CD4-positive, alpha-beta T cell treated with Interferon gamma for 1 hour (primary cell): ENCODE measurements at places on chromosomes 6 and 20.

- DNase-seq, result no peak
Observed at GRCh38 chr6:16697437-16698161, 63.7 kb downstream of the ATXN1 start.

GRCh38 chr20:59728722-59729430, 124.5 kb downstream of the PHACTR3 start:
- DNase-seq, result no peak

- no peak for DNase-seq
Observed at GRCh38 chr6:52098721-52099120, 11.3 kb upstream of the PKHD1 start.

GRCh38 chr6:34084591-34085290, 61.1 kb downstream of the GRM4 start:
- DNase-seq, result no peak

GRCh38 chr6:113115196-113115595, 741.9 kb upstream of the MARCKS start:
- no peak for DNase-seq

DNA sequence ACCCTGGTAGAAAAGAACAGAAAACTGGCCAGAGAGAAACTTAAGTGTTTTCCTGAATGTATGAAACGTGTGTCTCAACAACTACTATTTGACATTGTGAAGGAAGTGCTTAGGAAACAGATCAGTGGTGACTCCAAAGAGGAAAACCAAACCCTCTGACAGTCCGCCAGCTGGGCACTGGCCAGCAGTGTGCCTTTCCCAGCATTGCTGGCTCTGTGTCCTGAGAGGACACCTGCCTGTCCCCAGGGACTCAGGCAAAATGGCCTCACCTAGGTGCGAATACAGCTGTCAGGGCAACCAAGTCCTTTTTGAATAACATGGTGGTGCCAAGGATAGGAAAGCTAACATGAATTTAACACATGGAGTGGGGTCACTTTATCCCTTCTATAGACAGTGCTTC, 72.5 kb downstream of the NDUFAF5 start:
- DNase-seq, result no peak

GRCh38 chr20:17210983-17211382, 15.9 kb upstream of the PCSK2 start:
- no peak for DNase-seq

DNA sequence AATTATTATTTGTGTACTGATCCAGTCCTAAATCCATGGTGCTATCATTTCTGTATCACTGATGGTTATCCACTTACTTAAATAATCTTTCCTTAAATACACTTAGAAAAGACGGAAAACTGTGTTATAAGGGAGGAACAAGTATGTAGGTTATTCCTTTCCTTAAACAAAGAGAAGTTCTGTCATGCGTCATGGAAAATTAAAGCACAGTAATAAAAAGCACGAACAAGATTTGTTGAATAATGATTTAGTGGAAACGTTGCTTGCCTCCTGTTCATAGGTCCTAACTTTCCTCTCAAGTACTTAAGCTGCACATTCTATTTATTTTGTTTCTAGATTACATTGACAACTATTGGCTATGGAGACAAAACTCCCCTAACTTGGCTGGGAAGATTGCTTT, 120.4 kb downstream of the KHDC1L start:
- DNase-seq, result no peak

GRCh38 chr6:144897441-144897921, 612.3 kb downstream of the UTRN start:
- no peak for DNase-seq

- DNase-seq, result no peak
Observed at GRCh38 chr6:158642097-158642601, 2.4 kb downstream of the DYNLT1 start.

DNA sequence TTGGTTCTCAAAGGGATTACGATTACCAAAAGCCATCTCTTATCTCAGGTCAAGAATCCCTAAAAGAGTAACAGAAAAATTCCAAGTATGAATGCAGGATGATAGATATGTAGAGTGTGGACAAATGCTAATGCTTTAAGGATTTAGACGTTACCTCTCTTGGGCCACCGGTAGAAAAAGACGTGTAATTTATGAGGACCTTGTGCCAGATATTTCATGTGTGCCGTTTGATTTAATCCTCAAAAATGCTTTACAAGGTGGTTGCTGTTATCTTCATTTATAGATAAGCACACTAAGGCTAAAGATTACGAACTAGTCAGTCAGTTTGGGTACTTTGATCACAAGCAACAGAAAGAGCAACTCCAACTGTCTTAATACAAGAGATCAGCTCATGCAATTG, 370.8 kb upstream of the JAG1 start:
- no peak for DNase-seq

- no peak for DNase-seq
Observed at GRCh38 chr6:3747100-3747737, 4.3 kb downstream of the PXDC1 start.

GRCh38 chr6:138752017-138752416, 21.6 kb upstream of the CCDC28A start:
- DNase-seq, result no peak

DNA sequence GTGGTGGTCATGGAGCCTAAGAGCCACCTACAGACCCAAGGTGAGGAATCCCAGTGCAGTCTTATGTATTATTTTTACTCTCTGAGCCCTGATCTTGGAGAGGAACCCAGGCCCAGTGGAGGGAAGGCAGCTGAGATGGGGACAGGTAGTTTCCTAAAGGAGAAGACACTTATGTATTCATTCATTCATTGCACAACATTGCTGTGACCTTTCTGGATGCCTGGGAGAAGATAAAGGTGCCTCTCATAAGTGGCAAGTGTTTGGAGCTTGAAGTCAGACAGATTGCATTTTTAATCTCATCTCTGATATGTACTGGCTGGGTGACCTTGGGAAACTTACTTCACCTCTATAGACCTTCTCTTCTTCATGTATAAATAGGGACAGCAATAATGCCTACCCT, 111.1 kb downstream of the CEBPB start:
- no peak for DNase-seq

DNA sequence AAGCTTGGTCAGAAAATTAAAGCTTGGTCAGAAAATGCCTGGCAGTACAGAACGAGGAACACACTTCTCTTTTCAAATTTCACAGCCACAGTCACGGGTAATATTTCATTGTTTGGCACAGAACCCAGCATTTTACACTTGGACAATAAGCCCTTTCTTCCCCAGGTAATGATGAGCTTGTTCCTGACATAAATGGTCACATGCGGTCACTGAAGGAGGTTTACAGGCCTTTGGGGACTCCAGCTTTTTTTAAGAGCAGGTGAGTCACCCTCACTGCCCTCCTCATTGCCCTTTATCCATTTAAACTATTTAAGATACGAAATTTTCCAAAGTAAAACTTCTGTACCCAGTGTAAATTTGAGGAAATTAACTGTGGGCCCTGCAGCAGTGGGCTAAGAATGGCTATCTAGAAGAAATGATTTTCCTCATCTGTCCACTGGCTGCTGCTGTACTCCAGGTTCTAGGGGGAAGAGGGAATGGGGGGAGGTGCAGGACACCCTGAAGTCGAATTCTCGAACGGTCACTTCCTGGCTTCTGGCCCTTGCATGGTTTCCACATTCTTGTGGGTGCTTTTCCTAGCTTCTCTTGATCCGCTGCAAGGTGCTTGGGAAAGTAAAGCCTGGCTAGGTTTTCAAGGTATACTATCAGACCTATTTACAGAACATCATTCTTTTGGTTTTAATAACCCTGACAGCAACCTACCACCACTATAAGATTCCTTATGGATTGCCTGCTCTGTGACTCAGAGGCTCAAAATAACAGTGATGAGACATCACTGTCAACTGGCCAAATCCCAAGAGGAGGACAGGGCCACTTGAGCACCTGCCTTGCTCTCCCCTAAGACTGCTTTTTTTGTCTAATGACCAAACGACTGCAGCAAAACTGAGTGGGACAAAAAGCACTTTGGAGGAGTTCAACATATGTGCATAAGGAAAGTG, 75.8 kb downstream of the PREP start:
- no peak for DNase-seq

GRCh38 chr6:34922177-34922663, 33.2 kb downstream of the ANKS1A start:
- no peak for DNase-seq

- no peak for DNase-seq
Observed at GRCh38 chr20:61053889-61054288, 198.2 kb upstream of the CDH4 start.

DNA sequence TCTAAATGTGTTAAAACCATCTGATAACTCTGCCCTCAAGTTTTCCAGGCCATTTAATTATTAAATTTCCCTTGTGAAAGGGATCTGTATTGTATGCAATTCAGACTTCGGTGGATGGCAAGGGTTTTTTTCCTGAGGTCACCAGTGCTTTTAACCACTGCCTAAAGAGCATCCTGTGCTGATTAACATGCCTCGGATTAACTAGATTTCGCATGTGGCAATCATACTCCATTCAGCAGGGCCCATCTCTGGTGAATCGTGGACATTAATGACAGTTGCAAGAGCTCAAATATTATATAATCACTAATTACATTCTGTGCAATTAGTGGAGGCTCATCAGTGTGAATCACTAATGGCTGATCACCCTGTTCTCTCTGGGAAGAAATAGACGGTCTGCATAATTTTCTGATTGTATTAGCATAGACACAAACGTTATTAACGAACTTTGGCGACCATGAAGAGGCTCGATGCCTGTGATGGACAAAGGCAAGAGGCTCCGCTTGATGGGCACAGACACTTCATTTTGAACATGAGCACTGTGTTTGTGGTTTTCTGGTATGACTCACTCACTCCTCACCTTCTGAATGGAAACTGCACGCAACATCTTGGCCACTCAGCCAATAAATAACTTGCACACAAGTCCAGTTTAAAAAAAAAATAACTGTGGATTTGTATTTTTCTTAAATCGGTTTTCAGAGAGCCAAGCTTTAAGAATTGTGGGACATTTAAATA, 31.4 kb downstream of the LINC00237 start:
- no peak for DNase-seq

GRCh38 chr6:125950293-125950692, 6.3 kb upstream of the HINT3 start:
- no peak for DNase-seq

GRCh38 chr6:95352064-95352795, 225.1 kb upstream of the MANEA start:
- DNase-seq, result no peak

DNA sequence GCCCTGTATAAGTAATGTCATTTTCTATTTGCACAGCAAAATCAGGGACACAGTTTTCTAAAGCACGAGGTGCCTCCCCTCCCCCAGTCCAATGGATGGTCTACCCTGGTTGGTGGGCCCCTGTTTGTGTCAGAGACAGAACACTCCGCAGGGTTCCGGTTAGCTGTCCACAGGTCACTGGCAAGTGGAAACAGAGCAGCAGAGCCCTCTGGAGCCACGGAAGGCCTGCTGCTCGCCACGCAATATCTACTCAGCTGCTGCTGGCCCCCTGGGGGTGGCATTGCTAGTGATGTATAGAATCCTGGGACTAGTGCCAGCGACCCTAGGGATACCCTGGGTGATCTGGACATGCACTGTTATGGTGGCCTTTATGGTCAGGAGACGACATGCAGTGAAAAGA, 50.4 kb downstream of the RIN2 start:
- no peak for DNase-seq
